ENCODE measurements at places on chromosomes 13 and 19.

DNA sequence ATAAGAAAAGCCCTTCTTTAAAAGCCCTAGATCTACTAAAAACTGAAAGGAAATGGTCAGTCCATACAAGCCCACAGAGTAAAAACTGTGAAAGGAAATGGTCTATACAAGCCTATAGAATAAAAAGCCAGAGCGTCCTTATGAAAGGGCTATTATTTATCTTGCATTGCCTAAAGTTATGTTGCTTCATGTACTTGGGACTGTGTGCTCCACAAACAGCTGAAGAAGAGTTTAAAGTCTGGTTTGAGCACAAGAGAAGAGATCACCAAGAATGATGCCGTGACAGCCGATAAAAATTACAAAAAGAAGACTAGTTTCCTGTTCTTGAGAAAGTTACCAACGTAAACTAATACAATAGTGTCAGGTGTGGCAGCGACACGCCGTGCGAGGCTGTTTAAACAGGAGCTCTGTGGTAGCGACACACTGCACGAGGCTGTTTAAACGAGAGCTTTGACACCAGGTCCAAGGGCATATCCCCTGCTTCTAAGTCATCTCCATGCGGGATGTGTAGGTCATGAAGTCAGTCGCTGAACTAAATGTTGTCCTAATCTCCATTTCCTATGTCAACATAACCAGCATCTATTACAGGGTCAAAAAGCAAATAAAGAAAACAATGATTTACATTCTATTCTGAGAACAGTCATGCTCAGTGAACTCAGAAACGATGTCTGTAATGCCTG lies 24.9 kb downstream of the PCID2 start:
- no peak for DNase-seq

DNA sequence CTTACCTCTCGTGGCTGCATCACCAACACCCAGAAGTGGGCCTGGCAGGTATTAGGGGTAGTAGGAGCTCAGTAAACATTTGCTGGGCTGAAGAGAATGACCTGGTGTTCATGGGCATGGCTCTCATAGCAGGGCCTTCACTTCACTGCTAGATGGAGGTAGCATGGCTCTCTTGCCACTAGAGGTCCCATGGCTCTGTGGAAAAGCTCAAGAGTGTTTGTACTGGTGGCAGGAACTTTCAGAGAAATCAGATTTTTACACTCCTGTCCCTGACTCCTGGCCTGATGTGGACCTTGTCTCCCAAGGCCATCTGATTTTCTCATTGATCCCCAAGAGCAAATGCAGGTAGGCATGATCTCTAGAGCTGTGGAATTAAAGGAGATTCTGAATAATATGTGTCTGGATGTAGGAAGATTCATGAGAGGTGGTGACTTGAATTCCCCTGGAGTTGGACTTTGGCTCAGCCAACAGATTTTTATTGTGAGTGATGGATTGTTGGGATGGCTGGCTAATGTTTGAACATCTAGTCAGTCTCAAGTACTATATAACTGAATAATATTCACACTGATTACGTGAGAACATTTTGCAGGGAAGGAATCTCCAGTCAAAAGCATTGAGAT lies 5.7 kb downstream of the ZNF574 start:
- DNase-seq, result no peak

GRCh38 chr19:8028951-8029491 lies 23.5 kb upstream of the CCL25 start:
- no peak for DNase-seq

GRCh38 chr13:24938966-24939365 lies 157.0 kb upstream of the PABPC3 start:
- no peak for DNase-seq

GRCh38 chr13:53237696-53238095 lies 209.1 kb downstream of the OLFM4 start:
- DNase-seq, result no peak

DNA sequence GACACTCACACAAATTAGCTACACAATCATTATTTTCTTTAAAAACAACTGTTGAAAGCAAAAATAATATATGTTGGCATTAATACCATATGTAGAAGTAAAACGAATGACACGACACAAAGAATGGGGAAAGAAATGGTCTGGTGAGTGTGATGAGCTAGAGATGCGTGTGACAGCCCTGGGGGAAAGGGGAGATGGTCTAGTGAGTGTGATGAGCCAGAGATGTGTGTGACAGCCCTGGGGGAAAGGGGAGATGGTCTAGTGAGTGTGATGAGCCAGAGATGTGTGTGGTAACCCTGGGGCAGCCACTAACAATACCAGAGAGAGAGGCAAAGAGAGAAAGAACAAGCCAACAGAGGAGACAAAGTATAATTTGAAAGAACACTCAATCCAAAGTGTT lies 22.3 kb upstream of the LAMP1 start:
- no peak for DNase-seq

DNA sequence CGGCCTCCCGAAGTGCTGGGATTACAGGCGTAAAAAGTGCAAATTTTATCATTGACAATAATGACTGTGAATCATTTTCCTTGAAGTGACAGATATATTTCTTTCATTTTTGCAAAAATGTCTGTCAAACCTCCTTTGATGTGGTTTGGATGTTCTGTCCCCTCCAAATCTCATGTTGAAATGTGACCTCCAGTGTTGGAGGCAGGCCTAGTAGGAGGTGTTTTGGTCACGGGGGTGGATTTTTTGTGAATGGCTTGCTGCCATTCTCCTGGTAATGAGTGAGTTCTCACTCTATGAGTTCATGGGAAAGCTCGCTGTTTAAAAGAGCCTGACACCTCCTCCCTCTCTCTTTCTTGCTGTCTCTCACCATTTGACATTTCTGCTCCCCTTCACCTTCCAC lies 5.5 kb upstream of the SLC1A6 start:
- no peak for DNase-seq

DNA sequence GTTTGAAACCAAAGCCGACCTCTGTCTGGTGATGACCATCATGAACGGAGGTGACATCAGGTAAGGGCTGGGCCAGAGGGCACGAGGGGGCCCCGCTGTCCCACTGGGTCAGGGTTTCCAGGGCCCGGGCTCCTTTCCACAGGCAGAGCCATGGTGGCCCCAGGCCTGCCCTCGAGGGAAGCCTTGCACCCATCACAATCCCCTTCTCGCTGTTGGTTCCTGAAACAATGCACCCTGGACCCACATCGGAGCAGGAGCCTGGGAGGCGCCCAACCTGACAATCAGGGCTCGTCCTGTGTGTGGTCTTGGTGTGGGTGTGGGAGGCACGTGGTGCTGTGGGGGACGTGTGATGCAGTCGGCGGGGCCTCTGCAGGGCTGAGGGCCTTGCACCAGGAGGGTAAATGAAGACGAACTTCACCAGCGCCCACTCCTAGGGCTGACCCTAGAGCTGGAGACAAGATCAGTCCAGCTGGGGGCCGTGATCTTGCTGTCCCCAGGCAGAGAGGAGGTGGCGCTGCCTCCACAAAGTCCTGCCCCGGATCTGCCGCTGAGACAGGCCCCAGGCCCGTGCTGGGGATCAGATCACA lies 2.8 kb downstream of the GRK1 start:
- no peak for DNase-seq

DNA sequence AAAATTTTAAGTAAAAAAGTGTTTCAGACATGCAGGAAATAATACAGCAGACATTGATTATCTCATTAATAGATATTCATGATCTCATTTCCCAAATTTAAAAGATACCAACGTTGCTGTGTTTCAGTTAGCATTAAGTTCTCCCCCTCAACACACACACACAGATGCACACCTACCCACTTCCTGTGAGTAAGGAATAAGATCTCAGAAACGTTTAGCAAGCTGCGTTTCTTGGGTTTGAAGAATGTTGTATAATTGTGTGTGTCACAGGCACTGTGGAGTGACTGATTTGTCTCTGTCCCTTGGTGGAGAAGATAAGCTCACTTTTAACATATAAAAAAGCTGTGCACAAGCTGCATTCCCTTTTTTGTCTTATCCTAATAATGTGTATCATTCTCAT lies 196.8 kb downstream of the PDS5B start:
- DNase-seq, result no peak

All from memory B cell (primary cell).